ENCODE measurements at places on chromosomes 3 and 15.
A peak's percentile ranks its signal among the peaks of the same experiment; 100 is the strongest.

DNA sequence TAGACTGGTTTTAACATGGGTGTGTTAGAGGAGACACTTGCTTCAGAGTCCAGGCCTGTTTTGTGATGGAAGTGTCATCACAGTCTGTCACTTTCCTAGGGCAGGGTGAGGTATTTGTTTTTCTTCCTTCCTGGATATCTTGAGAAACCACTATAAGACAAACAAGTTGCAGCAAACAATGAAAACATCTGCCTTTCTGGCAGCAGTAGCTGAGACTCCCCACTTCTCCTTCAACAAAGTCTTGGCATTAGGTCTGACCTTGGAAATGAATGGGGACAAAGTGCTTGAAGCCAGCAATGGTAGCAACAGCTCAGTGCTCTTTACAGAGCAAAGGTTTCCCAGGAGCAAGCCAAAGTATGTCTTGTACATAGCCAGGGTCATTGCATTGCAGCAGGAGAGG, 64.6 kb downstream of the CD200 start:
- no peak for DNase-seq

DNA sequence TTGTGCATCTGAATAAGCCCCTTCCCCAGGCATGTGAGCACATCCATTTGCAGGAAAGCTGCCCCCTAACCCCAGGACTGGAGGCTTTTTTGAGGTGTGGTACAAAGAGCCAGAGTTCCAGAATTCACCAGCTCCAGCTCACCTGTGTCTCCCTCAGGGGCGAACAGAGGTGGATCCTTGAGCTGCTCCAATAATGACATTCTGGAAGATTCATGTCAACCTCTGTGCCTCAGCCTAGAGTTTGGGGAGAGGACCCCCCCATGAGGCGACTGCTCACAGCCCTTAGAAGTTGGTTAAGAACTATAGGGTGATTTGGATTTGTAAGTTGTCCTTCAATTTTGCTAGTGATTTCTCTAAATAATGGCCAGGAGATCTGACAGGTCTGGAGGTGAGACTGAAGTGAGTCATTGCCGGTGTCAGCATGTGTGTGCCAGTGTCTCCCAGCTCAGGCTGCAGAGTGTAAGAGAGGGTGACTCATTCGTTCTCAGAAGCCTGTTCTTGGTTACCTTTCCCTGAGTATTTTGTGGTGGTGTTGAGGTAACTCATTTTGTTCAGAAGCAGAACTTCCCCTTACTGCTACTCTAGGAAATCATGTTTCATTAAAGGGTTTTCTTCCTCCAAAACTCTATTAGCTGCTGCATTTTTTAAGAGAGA, 136.9 kb upstream of the TOPAZ1 start:
- peak; percentile 45 for DNase-seq

- peak; percentile 71 for DNase-seq
These were observed 126.2 kb upstream of the RASGRP1 start for GRCh38 chr15:38690719-38691332.

GRCh38 chr15:39140060-39140604, 440.7 kb upstream of the THBS1 start:
- peak; percentile 99 for DNase-seq

DNA sequence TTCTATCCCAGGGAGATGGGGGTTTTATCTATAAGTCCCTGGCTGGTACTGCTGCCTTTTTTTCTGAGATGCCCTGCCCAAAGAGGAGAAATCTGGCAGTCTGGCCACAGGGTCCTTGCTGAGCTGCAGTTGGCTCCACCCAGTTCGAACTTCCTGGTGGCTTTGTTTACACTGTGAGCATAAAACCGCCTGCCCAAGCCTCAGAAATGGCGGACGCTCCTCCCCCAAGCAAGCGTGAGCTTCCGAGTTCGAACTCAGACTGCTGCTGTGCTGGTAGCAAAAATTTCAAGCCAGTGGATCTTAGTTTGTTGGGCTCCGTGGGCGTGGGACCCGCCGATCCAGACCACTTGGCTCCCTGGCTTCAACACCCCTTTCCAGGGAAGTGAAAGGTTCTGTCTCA, 126.8 kb upstream of the SUCLG2 start:
- DNase-seq: no peak

DNA sequence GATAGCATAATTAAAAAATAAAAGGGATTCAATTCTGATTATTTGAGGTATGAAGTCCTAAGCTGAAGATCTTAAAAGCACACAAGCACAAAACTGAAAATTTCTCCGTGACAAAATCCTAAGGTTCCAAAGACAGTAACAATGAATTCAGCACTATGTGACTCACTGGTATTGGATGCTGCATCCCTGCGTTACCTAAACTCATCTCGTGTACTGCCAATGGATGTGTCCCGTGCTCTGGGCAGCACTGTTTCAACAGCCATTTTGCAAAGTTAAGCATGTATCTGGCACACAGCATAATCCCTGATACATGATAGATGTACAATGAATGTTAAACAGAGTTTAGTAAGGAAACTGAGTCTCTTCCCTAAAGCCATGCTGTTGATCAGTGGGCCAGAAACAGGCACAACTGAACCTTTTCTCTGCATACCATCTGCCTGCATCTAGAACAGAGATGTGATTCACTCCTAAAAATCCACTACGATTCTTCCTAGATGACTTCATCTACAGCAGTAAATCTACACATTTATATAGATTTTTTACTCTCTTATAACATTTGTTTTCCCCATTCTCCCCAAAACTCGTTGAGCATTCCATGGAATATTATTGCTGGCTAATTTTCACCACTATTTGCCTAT, 14.3 kb downstream of the SUCLG2 start:
- peak; percentile 53 for DNase-seq

GRCh38 chr3:136297826-136298225, 47.7 kb downstream of the PCCB start:
- DNase-seq: no peak

Measured in fibroblast of skin of abdomen (primary cell).